SIG-M5 (cell line): ENCODE measurements at places on chromosomes 5 and 9.

DNA sequence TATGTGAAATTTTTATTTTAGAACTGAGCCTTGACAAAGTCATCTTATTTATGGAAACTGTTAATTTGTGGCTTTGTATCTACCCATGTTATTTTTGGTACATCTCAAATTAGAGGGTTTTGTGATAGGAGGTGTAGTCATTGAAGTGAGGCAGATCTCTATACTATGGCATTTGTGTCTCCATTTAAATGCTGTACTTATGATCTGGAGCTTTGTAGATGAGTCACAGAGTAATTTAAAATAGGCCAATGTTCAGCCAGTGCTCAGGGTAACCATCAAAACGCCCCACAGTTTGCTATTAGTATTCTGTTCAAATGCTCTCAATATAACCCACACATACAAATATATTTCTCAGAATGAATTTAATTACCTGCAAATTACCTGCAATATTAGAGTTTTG, 351.5 kb upstream of the KLF9 start:
- DNase-seq = no peak

GRCh38 chr9:136578915-136579649, 33.2 kb upstream of the NOTCH1 start:
- DNase-seq = no peak

DNA sequence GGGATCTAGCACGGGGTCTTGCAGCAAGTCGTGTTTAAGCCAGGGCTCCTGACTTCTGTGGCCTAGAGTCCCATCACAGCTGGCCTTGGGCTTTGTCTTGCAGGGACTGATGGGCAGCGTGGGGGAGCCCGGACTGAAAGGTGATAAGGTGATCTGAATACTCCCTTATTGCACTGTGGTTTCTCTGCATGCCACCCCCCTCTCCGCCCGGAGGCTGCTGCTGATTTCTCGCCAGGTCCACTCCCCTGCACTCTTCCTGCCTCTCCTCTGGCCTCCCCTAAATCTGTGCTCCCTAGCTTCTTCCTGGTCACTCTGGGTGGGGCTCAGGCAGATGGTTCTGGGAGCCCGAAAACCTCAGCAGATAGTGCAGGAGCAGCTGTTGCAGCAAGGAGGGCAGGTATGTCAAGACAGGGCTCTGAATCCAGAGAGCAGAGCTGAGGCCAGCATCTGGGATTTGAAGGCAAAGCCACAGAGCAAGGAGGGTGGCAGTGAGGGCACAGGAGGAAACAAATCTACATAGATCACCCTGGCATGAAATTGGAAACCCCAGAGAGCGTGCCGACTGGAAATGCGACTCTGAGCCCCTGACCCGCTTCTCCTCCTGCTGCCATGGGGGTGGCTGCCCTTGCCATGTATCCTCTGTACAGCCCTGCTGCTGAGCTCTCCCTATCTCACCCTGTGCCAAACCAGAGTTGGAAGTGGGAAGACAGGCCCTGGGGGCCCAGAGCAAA, 76.5 kb downstream of the COL27A1 start:
- DNase-seq = no peak

GRCh38 chr9:119088002-119088547, 281.2 kb downstream of the BRINP1 start:
- no peak for DNase-seq

DNA sequence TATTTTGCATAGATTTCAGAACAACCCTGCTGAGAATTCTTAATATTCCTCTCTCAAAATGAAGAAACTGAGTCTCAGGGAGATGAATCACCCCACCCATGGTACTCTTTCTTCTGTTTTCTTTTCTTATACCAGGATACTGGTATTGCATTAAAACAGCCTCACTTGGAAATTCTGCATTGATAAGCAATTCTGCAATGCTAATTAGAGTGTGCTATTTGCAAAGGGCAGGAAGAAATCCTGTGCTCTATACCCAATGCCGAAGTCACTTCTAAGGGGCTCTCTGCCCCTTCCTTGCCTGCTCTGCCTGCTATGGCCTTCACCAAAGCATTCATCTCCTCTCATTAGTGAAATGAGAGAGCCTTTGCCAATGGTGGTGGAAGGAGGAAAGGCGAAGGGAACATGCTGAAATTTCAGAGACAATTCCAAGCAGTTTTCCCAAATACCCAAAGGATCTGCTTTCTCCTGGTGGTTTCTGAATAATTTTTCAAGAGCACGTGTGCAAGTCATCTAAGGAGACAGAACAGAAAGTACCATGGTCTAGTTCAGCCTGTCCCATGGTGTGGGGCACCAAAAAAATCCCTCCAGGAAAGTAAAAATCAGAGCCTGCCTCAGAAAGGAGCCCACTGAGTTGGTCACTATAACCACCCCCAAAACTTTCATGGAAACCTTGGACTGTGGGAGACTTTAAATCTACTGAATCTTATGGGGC, 156.5 kb downstream of the PAPPA start:
- DNase-seq = no peak

GRCh38 chr5:73858776-73859175, 232.8 kb downstream of the ARHGEF28 start:
- DNase-seq = no peak

- DNase-seq = peak; percentile 48
Measured at GRCh38 chr5:172178991-172179989, 8.7 kb downstream of the STK10 start.

DNA sequence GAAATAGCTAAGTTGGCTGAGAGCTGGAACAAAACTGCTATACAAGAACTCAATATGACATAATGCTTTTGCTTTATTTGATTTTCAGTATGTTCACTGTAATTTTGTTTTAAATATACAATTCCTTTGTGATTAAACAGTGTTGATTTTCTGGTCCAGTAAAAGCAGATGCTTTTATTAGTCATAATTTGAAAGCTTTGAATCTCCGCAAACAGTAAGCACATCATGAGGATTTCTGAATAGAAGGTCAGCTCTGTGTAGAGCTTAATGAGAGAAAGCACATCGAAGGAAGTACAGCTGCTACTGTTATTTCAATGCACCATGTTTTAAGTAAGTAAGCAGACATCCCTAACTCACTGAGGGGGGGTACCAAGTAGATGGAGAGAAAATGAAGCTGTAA, 701.3 kb upstream of the ACO1 start:
- DNase-seq = no peak

DNA sequence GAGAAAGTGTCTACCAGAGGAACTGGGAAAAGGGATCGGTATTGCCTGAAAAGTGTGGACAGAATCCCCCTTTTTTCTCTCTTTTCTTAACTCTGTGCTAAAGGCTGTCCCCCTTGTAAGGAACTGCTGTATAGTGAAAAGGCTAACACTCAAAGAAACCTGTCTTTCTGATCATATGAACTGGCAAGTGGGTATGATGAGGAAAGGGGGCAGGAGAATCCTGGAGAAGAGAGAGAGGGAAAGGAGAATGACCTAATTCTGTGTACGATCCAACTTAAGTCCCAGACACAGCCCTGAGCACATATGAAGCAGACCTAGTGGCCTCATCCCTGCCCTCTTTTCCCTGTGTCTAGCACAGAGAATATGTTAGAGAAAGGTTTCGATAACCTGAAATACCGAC, 967 bp downstream of the ANKRD31 start:
- DNase-seq = no peak

- DNase-seq = no peak
Measured at GRCh38 chr9:78805771-78806170, 508.8 kb downstream of the PSAT1 start.

- no peak for DNase-seq
Measured at GRCh38 chr9:131060900-131061630, 35.3 kb upstream of the AIF1L start.

- DNase-seq = no peak
Measured at GRCh38 chr5:169805937-169806700, 169.0 kb downstream of the DOCK2 start.

GRCh38 chr9:16001856-16002255, 449.0 kb downstream of the CCDC171 start:
- no peak for DNase-seq

GRCh38 chr5:50766967-50767366, 100.5 kb downstream of the PARP8 start:
- no peak for DNase-seq

- no peak for DNase-seq
Measured at GRCh38 chr5:150306775-150307174, 4.1 kb upstream of the ARSI start.

DNA sequence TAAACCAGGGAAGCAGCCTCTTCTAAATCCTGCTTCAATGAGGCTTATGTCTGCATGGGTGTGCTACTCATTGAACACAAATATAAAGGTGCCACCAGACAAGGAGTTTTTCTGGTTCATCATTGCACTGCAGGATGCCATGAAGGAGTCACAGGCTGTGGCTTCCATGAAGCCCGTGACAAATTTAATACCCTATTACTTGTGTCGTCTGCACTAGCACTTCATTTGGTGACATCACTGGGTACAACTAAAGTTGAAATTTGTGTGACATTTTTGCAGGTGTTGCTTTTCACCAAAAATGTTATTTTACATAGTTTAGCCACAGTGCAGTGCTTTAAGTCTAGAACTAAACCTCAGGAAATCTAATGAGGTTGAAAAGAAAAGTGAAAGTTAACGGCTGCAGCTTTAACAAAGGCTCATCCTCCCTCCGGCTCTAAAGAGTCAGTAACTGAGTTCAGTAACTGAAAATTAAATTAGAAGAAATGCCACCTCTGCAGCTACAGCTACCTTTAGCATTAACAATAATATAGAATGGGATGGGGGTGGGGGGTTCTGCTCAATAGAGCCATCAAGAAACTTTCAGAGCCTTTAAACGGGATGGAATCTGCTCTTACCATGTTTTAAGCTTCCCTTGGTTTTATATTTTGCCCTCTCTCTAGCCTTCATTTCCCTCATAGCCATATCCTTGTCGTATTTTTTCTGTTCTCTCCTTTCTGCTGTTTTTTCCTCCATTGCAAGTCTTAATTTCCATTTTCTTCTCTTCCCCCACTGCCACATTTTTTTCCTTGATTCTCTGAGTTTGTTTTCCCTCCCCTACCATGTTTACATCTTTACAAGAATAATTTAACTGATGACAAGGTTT, 233.8 kb upstream of the TMEM161B start:
- DNase-seq = no peak

DNA sequence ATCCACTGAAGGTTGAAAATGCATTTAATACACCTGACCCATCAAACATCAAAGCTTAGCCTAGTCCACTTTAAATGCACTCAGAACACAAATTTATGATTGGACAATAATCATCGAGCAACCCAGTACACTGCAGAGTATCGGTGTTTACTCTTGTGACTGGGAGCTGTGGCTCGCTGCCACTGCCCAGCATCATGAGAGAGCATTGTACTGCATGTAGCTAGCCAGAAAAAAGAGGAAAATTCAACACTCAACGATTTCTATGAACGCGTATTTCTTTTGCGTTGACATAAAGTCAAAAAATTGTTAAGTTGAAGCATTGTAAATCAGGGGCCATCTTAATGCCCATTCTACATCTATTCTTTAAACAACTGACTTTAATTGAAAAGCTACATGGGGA, 95.1 kb upstream of the CD180 start:
- DNase-seq = no peak
